Kidney (tissue), 22 donors: ENCODE measurements at places on chromosomes 11 and 22. TPM values are rescaled to one million over a fixed set of nuclear protein-coding genes. Genes with fewer than 3 reads are reported as not detected.

DNA sequence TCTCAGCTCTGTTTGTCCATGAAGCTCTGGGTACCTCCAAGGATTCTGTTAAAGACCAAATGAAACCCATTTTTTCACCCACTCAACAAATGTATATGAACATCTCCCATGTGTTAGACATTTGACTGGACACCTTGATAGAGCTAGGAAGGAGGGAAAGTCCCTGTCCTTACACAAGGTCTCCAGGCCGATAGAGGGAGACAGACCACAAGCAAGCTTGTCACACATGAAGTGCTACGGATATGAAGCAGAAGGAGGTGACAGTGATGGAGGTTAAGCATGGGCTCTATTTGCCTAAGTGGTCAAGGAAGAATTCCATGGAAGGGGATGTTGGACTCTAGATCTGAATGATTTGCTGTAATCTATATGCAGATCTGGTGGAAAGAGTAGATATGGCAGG is 138.5 kb downstream of the MYO18B start:
- DNase-seq = no peak

- peak; percentile 54 for DNase-seq
Measured at GRCh38 chr11:86524620-86525352, 147.6 kb downstream of the ME3 start.

GRCh38 chr11:73330569-73331093 is 22.6 kb downstream of the ARHGEF17 start:
- DNase-seq = peak; percentile 78

GRCh38 chr11:5297721-5298323 is 3.9 kb downstream of the OR51B4 start:
- DNase-seq = no peak

DNA sequence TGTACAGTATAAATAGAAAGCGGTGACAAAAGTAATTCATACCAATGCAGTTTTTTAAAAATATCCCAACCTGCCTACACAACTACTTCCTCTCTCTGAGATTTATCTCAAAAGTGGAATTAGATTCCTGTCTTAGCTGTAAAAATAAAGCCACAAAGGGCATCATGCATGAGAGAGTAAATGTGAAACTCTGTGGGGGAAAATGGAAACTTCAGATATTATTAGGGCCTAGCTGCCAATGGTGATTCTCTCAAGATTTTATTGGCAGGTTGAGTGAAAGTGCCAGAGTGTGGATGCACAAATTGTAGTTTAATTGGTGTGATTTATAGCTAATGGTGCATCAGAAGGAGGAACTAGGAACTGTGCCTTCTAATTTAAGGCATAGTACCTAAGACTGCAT is 356.9 kb upstream of the CCDC90B start:
- DNase-seq = no peak

GRCh38 chr11:13318498-13319295 is 41.1 kb downstream of the BMAL1 start:
- DNase-seq = no peak

DNA sequence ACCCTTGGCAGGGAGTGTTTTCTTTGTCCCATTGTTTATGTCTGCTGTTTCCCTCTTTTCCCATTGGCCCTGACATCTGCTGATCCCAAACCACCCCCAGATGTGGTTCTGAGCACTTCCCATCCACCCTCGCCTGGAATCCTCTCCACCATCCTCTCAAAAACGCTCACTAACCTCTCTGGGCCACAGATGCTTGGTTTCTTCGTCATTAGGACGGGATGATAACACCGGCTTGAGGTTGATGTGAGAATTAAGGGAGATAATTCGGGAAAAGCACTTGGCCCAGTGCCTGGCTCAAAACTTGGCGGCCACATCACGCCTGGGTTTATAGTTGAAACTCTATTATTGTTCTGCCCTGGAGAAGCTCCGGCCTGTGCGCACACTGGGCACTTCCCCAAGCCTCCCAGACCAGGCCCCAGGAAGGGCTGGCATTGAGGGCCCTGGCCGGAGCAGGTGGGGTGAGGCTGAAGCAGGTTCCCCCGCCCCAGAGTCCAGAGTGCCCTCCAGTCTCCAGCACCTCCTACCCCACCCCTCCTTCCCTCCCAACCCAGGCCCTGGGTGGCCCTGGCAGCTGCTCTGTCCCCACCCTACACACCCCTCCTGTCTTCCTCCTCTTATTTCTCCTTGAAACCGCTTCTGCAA is 63.7 kb downstream of the CYTH4 start:
- no peak for DNase-seq

DNA sequence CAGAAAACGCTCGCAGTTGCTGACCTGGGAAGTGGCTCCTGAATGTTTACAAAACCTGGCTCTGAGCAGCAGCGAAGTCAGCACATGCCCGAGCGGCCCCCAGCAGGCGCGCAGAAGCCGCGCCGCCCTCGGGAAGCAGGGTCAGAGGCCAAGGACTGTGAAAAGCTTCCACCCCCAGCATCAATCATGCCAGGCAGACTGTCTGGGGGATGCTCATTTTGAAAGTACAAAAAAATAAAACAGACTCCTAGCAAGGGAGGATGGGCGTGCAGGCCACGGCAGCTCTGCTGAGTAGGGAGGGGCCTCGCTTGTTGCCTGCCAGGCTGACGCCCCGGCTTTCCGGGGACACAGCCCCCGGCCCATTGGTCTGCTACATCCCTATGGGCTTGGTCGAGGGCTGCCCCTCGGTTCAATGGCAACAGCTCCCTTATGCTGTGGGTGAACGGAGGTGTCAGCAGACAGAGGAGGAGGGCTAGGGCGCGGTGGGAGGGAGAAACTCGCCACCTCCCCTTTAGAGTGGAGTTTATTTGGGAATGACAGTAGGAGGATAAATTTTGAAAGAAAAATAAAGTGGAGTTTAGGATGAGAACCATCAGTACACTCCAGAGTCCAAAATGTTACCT is 37.7 kb upstream of the GNB1L start:
- peak; percentile 65 for DNase-seq

- DNase-seq = no peak
Measured at GRCh38 chr11:95461858-95462257, 230.9 kb upstream of the SESN3 start.

- no peak for DNase-seq
Measured at GRCh38 chr11:44828296-44828695, 101.5 kb downstream of the TSPAN18 start.

- DNase-seq = no peak
Measured at GRCh38 chr22:43050995-43051394, 36.0 kb upstream of the PACSIN2 start.

GRCh38 chr11:134412203-134413042 is at the start of gene B3GAT1:
B3GAT1 (minus strand) TSS chr11:134412242; CDS start chr11:134387659, 24,583 bp downstream.
- DNase-seq = peak; percentile 75

- no peak for DNase-seq
Measured at GRCh38 chr22:49481659-49482399, 345.8 kb downstream of the BRD1 start.

DNA sequence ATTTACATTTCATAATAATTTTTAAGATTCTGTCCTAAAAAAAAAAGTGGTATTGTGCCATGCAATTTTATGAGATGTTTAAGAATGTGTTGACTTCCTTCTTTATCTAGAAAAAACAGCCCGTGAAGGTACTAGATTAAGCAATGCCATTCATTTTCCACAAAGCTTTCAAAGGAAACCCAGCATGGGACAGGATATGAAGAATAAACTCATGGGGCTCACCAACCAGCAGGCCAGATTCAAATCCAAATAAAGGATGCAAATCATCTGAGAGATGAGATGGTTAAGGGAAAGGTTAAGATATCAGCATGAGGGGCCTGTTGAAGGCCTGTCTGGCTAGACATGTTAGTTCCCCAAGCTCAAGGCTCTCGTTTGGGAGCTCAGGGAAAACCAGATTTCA is 199.1 kb downstream of the SWAP70 start:
- no peak for DNase-seq

GRCh38 chr11:66907751-66908630 is 50.2 kb downstream of the PC start:
- peak; percentile 83 for DNase-seq

GRCh38 chr11:66239998-66240780 is 28.2 kb upstream of the RAB1B start:
- no peak for DNase-seq

GRCh38 chr11:46331282-46331984 is 15.8 kb upstream of the DGKZ start:
- DNase-seq = no peak

DNA sequence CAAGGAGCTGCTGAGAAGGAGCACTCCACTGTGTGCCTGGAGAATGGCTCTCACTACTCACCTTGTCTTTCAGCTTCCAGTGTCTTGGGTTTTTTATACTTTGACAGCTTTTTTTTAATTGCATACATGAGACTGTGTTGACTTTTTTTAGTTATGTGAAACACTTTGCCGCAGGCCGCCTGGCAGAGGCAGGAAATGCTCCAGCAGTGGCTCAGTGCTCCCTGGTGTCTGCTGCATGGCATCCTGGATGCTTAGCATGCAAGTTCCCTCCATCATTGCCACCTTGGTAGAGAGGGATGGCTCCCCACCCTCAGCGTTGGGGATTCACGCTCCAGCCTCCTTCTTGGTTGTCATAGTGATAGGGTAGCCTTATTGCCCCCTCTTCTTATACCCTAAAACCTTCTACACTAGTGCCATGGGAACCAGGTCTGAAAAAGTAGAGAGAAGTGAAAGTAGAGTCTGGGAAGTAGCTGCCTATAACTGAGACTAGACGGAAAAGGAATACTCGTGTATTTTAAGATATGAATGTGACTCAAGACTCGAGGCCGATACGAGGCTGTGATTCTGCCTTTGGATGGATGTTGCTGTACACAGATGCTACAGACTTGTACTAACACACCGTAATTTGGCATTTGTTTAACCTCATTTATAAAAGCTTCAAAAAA is 72.6 kb downstream of the NCAPD3 start:
- DNase-seq = no peak

GRCh38 chr11:35629914-35630313 is 11.7 kb downstream of the FJX1 start:
- DNase-seq = no peak

DNA sequence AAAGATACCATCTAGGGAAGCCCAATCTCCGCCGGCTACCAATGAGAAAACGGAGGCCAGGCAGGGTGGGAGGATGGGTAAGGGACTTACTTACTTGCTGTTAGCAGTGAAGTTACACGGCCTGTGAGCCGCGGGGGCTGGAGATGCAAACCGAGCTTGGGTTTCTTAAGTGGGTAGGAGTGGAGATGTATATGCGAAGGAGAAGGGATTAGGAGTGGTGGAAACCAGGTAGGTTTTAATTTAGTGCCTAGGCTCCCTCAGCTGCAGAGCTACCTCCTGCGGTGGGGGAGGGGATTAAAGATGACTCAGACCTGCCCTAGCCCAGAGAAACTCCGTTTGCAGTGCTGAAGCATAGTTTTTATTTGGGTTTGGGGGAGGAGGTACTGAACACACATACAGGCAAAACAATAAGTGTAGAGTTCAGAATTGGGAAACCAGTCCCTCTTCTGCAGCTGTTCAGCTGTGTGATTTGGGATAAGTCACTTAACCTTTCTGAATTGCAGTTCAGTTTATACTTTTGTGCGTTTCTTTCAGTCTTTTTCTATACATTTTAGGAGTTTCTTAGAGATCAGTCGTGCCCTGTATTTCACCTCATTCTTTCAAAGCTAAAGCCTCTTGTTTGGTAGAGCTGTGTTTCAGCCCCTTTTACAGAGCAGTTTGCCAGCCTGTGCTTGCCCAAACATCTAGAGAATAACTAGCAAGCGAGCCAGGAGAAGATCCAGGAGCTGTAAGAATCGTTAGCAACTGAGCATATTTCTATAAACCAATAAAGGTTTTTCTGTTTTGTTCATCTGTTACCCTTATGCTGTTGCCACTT is 596 bp upstream of the TNRC6B start:
- peak; percentile 75 for DNase-seq

- DNase-seq = peak; percentile 81
Measured at GRCh38 chr11:85685820-85686459, at the start of gene CCDC89. CCDC89 (minus strand) TSS chr11:85686195; CDS start chr11:85686130, 65 bp downstream.

DNA sequence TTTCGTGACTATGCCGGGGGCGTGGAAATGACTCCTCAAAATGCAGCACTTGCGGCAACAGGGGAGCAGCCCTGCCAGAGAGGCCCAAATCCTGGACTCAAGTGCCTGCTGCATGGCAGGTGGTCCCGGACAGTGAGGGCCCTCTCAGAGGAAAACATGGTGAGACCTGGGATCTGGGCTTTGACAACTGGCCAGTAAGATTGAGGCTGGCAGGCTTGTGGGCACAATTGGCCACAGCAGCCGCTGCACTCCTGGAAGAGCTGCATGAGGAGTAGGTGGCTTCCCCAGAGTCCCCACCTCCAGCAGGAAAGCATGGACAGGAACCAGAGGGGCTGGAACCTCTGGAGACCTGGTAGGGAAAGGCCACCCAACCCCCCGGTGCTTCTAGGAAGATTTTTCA is 13.4 kb downstream of the LINC01488 start:
- no peak for DNase-seq

- no peak for DNase-seq
Measured at GRCh38 chr22:19495562-19496323, 16.0 kb downstream of the CDC45 start.

DNA sequence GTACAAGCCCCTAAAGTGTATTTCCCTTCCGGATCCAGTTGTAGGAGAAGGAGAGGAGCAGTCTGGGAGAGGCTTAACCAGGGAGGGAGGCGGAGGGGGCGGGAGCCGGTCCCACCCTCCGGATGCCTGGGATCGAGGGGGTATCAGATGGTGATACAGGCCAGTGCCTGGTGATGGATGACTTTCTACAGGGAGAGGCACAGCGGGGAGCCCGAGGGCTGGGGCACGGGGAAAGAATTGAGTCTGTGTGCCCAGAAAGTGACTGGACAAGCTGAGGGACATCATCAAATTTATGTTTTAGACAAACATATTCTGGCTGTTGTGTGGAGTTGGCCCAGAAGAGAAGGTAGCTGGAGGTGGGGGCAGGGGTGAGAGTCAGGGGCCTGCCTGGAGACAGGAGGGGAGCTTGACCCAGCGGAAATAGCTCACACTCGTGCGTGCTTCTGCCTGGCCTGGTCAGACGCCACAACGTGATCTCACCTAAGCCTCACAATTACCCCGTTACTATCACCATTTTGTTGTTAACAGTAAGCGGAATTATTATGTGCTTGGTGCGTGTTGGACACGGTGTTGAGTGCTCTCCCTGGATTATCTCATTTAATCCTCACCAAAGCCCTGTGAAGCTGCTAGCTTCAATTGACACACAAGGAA is 42.4 kb downstream of the AMPD3 start:
- no peak for DNase-seq

UPB1 gene
- total RNA-seq = 1.0 TPM

MYBPC3 gene
- total RNA-seq = 0.19 TPM

OR5P2 gene
- 0.25 TPM for total RNA-seq

CRYBB3 gene
- not detected for total RNA-seq

DSCAML1 gene
- total RNA-seq = 17.3 TPM
